ENCODE measurements at places on chromosomes 1 and 21.

- no peak for DNase-seq
Observed at GRCh38 chr1:65827346-65827745, 34.7 kb downstream of the PDE4B start.

GRCh38 chr1:233372218-233373120 is 44.9 kb downstream of the MAP3K21 start:
- no peak for DNase-seq

DNA sequence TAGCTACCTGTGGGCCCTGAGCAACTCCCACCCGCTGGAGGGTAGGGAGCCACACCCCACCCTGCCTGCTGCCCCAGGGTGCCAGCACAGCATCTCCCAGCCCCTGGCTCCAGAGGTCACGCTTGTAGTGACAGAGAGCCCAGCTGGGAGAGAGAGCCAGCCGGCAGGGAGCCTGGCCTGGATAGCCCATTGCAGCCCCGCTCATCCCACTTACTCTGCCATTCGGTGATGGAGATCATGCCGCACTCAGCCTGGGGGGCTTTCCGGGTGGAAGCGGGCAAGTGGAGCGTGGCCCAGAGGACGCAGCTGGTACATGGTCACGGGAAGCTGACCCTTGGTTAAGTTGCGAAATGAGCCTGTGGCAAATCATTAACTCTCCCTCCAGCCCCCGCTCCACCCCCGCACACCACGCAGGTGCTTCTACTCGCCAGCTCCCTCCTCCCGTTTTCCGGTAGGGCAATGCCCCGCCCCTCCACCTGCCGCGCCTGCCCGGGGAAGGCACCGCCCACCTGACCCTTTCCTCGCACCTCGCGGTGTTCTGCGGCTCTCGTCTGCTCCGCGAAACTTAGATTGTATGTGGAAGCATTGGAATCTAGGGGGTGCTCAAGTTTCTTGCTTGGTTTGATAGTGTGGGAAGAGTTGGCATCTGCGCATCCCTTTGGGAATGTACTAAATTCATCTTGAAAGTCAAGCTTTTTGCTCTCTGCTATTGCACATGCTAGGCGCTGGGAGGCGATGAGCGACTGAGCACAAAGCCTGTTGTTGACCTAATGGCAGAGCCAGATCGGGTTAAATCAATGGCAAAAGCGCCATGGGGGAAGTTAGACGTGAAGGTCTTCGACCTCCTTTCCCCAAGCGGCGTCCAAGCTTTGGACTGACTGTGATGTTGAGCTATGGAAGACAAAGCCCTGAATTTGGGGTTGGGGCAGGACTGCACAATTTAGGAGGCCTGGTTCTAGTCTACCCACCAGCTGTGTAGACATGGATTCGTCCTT is at the start of gene GOLT1A:
GOLT1A (minus strand) TSS at position 321 of the 995 bp plus-strand sequence; CDS start at position 239, 82 bp downstream.
- DNase-seq, result peak; percentile 73

DNA sequence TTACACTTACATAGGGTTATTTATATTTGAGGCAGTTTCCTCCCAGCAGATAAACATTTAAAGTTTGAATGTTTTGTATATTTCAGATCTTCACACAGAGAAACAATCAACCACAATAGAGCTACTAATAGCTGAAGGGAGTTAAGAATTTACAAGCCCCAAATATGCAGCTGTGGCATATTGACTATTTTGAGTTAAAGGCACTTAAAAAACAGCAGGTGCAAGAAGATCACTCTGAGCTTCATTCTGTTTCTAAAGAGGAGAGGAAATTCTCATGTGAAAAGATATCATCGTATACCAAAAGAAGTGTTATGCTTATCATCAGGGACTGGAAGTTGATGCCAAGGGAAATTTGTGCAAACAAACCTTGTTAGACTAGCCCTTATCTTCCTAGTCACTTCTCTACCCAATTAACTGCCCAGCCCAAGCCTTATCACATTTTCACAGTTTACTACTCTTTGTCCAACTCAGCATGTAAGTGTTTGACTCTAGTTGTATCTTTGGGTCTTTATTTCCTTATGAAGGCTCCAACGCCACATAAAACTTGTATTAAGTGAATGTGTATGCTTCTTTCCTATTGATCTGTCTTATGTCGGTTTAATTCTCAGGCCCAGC is 66.3 kb upstream of the COG2 start:
- no peak for DNase-seq

GRCh38 chr1:22196041-22196440 is 53.1 kb upstream of the WNT4 start:
- no peak for DNase-seq

DNA sequence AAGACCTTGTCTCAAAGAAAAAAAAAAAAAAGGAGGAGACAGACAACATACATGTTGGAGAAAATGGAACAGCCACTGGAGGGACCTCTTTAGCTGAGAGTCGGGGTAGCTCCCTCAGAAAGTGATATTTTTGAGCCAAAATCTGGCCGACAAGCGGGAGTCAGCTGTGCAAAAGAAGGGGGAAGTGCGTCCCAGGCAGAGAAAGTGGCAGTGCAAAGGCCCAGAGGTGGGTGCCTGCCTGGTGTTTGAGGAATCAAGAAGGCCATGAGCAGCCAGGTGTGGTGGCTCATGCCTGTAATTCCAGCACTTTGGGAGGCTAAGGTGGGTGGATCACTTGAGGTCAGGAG is 6.1 kb upstream of the CROCC start:
- no peak for DNase-seq

DNA sequence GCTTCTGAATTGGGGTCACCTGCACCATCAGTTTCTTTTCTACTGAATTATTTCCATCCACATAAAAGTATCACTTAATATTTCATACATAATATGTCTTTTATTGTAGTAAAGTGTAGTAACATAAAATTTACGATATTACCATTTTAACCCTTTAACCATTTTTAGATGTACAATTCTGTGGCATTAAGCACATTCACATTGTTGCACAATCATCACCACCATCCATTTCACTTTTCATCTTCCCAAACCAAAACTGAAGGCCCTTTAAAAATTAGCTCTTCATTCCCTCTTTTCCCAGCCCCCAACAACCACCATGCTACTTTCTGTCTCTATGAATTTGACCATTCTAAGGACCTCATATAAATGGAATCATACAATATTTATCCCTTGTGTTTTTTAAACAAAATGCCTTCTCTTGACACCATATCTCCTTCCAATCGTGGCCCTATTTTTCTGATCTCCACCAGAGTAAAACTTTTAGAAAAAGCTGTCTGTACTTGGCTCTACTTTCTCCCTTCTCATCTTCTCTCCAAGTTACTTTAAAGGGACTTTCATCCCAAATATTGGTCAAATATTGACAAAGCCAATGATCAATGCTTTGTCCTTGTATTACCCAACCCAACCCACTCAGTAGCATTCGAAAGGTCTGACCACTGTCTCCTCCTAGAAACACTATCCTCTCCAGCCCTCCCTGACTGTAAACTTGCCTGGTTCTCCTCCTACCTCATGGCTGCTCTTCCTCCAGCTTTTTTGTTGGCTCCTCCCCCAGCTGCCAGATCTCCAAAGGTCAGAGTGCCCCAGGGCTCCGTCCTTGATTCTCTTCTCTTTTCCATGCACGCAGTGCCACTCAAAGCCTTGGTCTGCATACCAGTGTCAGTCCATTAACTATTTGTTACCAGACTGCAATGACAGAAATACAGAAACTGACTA is 44.7 kb downstream of the SLC30A10 start:
- no peak for DNase-seq

DNA sequence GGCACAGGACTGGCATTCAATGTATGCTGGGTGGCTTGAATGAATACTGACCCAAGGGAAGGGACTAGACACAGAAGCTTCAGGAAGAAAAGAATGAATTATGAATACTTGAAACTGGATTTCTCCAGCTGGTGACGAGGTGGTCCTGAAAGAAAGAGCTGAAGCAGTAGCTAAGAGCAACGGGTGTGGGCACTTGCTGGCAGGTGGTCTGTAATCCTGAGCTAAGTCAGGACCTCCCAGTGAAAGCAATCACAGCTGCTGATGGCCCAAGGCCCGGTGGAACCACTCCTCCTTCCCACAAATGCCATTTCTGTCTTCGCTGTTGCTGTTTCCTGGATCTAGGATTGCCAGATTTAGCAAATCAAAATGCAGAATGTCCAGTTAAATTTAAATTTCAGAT is 47.0 kb downstream of the NEK2 start:
- DNase-seq, result no peak

GRCh38 chr1:223776075-223776814 is 63.9 kb downstream of the CAPN2 start:
- no peak for DNase-seq

DNA sequence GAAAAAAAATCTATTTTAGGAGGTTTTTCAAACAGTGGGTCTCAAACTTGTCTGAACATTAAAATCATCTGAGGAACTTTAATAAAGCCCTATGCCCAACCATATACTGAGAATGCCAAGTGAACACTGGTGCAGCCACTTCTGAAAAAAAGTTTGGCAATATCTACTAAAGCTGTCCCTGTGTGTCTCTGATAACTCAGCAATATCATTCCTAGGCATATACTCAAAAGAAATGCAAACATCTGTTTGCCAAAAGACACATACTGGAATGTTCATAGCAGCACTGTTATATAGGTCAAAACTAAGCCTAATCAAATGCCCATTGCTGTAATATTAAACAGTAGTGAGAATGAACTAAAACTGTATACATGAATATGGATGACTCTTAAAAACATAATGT is 74.2 kb upstream of the RGS4 start:
- no peak for DNase-seq

DNA sequence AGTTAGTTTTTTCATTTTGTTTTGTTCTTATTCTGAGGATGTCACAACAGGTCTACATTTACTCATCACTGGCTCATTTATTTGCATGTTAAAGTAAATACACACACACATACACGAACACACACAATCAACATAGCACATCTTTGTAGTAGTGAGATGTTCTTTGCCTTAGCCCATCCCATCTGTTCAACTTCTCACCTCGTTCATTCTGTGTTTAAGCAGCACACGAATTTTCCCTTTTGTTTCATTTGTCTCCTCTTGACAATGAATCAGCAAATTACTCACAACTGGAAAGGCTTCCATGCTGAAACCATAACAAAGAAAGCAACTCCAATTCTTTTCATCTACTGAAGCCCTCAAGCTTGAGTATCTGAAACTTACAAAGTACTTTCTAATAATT is 133.3 kb upstream of the CHRM3 start:
- DNase-seq, result no peak

DNA sequence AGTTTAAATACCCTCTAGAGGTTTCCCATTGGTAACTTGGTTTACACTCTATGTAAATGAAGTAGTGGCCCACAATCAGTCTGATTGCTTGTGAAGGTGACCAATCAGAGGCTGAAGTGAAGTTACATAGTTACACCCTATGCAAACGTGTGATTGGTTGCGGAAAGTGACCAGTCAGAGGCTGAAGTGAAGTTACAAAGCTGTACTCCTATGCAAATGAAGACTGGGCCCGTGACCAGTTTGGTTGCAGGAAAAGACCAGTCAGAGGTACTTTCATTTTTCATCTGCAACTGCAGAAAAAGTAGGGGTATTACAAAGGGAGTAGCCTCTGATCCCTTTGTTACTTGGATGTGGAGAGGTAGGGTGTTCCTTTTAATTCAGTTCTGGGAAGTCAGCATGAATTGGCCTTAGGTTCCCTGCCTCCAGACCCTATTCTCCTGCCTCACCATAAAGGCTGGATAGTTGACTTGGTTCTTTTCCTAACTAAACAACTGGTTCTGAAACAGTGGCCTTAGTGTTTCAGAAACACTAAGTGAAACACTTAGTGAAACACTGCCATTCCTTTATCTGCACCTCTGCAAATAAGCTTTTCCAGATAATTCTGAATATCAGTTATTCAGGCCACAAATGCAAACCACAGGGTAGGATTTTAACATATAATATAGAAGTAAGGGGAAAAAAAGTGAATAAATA is 39.3 kb downstream of the MAGI3 start:
- no peak for DNase-seq

DNA sequence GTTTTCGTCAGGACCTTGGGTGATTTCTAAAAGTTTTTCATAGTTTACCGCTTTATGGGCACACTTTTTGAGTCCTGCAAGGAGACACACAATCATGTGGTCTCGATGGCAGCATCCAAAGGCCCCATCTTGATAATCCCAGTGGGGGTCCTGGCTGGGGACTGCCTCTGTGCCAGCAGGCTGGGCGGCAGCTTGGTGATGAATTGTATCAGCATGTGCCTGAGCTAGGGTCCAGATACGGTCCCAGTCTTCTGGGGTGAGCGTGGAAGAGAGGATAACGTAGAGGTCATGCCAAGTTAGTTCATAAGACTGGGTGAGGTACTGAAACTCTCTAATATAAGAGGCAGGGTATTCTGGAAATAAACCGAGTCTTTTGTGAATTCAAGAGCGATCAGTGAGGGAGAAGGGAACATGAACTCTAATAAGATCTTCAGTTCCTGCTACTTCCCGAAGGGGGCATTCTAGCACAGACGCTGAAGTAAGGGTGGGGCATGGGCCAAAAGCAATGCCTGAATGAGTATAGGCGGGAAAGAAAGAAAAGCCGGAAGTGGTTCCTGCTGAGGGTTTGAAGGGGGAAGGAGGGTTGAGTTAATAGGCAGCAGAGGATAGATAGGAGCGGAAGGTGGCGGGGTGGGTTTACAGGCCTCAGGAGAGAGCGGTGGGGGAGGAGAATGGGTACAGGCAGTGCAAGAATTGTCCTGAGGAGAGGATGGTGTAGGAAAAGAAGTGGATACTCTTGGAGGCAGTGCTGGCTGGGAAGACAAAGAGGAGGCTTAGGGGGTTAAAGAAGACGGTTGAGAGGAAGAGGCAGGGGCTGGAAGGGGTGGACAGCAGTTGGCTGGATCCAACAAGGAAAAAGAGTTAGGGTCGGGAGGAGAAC is 1.6 kb downstream of the ERVH48-1 start:
- DNase-seq, result peak; percentile 89

DNA sequence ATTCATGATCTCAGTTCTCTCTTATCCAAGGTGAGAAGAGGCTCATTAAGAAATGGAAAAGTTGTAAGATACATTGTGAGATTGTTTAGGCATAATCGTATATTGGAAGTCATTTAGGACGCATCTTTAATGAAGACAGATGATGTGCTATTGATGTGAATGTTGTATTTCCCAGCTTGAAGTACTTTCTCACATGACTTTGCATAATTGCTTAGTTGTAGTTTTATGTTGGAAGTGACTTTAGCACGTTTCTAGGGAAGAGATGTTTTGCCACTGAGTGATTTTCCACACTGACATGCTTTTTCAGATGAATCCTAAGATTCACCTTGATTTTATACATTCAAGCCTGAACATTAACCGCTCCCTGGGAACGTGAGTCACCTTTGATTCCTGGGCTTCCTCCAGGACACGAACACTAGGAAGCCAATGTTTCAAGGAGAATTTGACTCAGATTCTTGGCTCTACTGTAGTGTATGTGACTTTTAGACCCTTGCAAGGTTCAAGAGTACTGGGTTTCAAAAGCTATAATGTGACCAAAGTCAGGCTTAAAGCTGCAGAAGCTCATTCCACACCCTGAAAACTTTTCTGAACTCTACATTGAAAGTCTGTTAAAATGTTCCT is 27.9 kb downstream of the ANGEL2 start:
- no peak for DNase-seq

DNA sequence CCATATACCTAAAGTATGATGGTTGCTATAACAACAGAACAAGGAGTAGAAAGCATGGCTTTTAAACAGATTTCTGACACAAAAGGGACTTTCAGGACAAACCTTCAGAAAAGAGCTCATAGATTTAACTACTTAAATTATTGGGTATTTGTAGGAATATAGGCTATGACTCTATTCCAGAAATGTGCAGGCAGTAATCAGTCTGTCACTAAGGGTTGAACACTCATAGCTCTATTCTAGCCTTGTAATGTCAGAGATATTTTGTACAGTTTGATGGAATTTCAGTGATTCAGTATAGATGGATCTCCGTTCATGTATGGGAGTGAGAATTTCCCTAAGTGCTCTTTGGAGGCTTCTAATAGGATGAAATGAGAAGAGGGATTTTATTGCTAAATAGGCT is 82.8 kb downstream of the EXTL2 start:
- no peak for DNase-seq

- DNase-seq, result no peak
Observed at GRCh38 chr1:167492481-167492910, 25.8 kb downstream of the CD247 start.

Data from NCI-H1417 (cell line).